ENCODE measurements at places on chromosomes 11 and 22. TPM values are rescaled to one million over a fixed set of nuclear protein-coding genes. Genes with fewer than 3 reads are reported as not detected.
A peak's percentile ranks its signal among the peaks of the same experiment; 100 is the strongest.

DNA sequence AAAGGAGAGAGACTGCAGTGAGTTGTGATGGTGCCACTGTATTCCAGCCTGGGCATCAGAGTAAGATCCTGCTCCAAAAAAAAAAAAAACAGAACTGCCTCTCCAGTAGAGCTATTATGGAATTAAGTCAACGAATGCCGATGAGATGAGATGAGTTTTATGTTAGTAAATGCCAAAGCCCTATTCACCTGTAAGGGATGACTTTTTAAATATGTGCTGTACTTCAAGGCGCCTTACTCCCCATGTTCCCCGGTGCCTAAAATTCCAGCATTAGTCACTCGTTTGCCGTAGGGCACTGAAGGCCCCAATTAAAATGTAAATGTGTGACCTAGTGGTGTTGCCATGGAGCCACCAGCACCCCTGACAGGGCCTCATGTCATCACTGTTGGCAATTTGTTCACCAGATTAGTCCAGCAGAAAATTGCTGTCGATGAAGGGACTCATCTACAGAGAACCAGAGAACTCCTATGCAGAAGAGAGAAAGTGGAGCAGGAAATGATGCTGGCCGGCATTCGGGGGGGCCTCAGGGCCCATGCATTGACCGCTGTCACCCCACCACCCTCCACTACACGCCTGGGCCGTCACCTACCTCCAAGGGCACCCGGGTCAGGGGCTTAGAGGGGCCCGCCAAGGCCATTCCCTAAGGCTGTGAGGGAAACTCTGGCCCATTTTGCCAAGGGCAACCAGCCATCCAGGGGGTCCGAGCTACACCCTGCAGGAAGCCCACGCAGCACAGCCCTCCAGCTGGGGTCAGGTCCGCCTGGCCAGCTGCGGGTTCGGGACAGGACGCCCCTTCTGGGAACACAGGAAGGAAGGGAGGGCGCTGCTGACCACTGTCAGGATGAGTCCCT, 17.8 kb downstream of the LIF start:
- DNase-seq = no peak

- DNase-seq = no peak
These were observed 40.8 kb upstream of the GAL start for GRCh38 chr11:68643585-68643984.

- no peak for DNase-seq
These were observed 37.3 kb downstream of the KCNC1 start for GRCh38 chr11:17771841-17772401.

- DNase-seq = no peak
These were observed 100.1 kb downstream of the NAT10 start for GRCh38 chr11:34205326-34206035.

The TSPAN18 gene
- total RNA-seq = 22.1 TPM

The CDC45 gene
- total RNA-seq = not detected

DNA sequence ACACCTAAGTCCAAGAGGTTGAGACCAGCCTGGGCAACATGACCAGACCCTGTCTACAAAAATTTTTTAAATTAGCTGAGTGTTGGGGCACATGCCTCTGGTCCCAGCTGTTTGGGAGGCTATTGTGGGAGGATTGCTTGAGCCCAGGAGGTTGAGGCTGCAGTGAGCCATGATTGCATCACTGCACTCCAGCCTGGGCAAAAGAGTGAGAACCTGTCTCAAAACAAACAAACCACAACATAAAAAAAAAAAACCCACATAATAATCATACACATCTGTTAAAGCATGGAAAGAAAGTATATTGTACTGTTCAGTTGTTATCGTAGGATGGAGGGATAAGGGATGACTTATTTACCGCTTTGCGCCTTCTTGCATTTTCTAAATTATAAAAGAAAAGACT, 35.9 kb upstream of the GRK2 start:
- DNase-seq = no peak

- DNase-seq = no peak
These were observed 219.5 kb downstream of the SOX6 start for GRCh38 chr11:16136792-16137390.

DNA sequence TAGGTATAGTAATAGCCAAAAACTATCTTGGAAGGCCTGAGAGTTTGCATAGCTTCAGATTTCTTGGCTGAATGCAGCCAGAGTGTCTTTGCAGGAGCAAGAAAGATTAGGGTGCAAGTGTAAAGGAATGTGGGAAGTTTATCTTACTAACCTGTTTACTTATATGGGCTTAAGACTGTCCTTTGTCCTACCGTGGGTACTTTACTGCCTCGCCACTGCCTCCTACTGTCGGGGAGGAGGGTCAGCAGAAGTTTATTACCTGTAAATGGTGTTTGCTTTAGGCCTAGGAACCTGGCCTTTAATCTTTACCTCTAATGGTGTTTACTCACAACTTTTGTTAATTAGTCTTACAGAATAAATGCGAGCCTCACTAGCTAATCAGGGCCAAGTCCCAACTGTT, 633.8 kb downstream of the DLG2 start:
- DNase-seq = no peak

The MISFA gene
- not detected for total RNA-seq

- no peak for DNase-seq
These were observed 1489.2 kb upstream of the TENM4 start for GRCh38 chr11:80930038-80930437.

- DNase-seq = no peak
These were observed 739 bp downstream of the ZMAT5 start for GRCh38 chr22:29765905-29766631.

The CD6 gene
- not detected for total RNA-seq

- no peak for DNase-seq
These were observed 1.1 kb downstream of the TAF1D start for GRCh38 chr11:93740031-93740729.

The GRM5 gene
- total RNA-seq = not detected

The TMEM41B gene
- total RNA-seq = 22.2 TPM

GRCh38 chr11:110173811-110174644, 80.8 kb downstream of the ZC3H12C start:
- peak; percentile 74 for DNase-seq

DNA sequence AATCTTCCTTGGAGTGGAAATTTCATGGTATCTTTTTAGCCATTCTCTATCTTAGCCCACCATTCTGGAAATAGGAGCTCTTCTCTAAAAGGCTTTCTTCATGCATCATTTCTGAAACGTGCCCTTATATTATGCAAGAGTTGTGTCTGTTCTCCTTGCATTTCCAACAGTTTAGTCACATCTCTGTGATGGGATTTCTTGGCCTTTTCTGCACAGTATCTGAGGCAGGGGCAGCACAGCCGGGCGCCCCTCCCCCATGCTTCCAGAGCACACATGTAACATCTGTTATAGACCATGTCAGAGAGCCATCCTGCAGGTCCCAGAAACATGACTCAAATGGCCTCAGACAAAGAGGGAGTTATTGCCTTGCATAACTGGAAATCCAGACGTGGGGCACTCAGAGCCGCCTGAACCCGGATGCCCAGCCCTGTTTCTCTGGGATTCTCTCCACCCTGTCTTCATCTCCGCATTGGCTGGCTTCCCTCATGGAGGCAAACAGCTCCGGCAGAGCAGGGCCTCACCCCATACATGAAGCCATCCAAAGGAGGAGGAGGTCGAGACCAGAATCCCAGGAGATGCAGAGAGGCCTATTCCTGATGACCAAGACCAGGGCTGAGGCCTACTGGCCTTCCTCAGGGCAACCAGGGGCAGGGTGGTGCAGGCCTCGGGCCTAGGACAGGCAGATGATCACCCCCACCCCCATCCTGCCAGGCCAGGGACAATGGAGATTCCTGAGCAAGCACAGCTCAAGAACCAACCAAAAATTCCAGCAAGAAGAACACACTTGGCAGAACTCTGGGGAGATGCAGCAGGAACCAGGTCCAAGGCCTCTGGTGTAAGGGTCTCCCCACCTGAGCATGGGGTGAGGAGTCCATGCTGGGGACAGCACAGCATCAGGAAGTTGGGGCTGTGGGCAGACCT, 61.3 kb downstream of the IGLL5 start:
- DNase-seq = no peak

DNA sequence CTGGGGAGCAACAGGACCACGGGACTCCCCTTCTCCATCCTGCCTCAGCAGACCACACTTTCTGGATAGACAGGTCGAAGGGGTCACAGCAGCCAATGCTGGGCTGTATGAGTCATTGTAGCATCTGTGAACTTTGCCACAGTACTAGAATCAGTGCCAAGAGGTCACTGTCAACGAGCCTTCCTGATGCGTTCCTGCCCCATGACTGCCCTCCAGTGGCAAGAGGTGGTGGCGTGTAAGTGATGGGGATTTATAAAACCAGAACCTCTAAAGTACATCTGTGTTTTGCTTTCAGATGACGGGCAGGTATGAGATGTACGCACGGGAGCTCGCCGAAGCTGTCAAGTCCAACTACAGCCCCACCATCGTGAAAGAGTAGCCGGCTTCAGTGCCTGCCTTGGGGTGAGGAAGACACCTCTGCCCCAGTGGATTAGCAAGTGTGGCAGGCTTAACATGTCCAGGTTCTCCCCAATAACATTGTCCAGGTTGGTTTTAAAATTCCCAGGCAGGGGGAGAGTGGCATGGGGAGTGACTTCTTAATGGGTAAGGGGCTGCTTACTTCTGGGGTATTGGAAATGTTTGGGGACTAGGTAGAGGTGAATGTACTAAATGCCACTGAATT, 29.4 kb downstream of the GUCD1 start:
- peak; percentile 80 for DNase-seq
